ENCODE measurements at places on chromosomes 4 and X. TPM values are rescaled to one million over a fixed set of nuclear protein-coding genes. Genes with fewer than 3 reads are reported as not detected.

DNA sequence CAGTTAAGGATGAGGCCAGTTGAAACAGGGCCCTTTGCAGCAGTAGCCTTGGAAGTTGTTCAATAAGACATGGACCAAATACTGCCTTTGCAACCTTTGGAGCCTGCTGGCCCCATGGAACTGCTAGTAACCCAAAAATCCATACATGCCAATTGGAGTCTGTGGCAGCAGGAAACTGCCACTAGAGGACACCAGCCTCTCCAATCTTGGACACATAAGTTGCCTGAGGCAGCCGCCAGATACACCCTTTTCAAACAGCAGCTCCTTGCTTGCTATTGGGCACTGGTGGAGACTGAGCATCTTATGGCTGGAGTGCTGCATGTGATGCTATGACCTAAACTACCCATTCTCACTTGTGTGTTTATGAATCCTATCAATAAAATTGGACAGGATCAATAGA, 14.8 kb upstream of the LAP3 start:
- DNase-seq: no peak

GRCh38 chrX:38989076-38989475, 187.8 kb downstream of the MID1IP1 start:
- no peak for DNase-seq

DNA sequence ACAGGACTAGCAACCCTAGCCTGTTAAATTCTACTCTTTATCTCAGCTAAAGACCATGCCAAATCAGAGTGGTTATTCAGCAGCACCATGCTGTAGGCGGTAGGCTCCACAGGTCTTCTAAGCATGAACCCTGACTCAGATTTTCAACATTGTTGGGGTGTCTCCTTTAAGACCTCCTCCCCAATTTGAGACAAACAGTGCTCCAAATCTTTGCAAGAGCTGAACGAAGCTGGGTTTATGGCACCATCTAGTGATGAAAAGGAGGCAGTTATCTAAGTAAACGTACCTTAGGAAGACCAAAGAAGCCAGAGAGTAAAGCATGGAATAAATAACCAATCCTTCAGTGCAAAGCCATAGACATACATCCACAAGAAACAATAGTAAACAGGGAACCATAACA, 334.5 kb upstream of the SLC7A11 start:
- peak; percentile 1 for DNase-seq

- no peak for DNase-seq
Observed at GRCh38 chrX:10549280-10549679, 71.1 kb downstream of the MID1 start.

DNA sequence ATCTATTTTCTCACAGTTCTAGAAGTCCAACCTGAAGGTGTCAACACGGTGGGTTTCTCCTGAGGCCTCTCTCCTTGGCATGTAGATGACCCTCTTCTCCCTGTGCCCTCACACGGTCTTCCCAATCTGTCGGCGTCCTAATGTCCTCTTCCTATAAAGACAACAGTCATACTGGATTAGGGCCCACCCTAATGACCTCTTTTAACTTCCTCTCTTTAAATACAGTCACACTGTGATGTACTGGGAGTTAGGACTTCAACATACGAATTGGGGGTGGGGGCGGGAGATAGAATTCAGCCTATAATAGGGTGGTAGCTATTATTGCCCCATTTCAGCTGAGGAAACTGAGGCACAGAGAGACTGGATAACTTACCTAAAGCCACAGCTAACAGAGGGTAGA, 70.2 kb downstream of the SMIM20 start:
- no peak for DNase-seq

- DNase-seq: no peak
Observed at GRCh38 chr4:25028851-25029250, 1.9 kb downstream of the LGI2 start.

DNA sequence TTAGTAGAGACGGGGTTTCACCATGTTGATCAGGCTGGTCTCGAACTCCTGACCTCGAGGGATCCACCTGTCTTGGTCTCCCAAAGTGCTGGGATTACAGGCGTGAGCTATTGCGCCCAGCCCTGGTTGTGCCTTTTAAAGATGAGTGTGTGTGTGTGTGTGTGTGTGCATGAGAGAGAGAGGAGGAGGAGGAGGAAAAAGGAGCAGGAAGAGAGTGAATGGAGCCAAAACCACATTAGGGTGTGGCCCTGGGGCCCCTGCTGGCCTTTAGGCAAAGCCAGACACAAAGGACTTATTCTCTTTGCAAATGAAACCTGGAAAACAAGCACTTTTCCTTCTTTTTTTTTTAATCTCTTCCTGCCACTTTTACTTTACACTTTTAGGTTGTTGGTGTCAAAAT, 48.2 kb upstream of the KLF3 start:
- DNase-seq: no peak

GRCh38 chrX:52270453-52271116, 85.9 kb downstream of the MAGED4 start:
- peak; percentile 6 for DNase-seq

- no peak for DNase-seq
Observed at GRCh38 chr4:185016946-185017758, 1.1 kb upstream of the HELT start.

GRCh38 chr4:7774301-7775294, 165.1 kb downstream of the AFAP1 start:
- no peak for DNase-seq

DNA sequence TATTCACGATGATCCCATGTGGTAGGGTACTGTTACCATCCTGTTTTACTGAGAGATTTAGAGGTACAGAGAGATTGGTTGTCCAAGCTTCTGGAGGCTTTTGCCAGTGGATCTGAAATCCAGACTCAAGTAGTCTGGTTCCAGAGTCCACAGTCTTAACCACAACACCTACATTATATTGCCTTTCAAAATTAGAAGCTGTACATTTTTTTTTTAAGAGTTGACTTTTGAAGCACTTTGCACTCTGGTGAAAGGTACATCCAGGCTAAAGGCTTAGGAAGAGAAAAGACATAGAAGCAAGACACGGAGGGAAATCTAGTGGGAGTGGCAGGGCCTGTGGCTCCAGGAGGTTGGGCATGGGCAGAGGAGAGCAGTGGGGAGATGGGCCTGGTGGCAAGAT, 122.1 kb downstream of the AFF1 start:
- no peak for DNase-seq

Gene PRSS48
- total RNA-seq: not detected

Gene HPGDS
- 7.3 TPM for total RNA-seq

Gene FAM9B
- not detected for total RNA-seq

Gene ETDA
- not detected for total RNA-seq

All from hematopoietic multipotent progenitor cell (in vitro differentiated cells).